ENCODE measurements at places on chromosomes 11 and 22.

DNA sequence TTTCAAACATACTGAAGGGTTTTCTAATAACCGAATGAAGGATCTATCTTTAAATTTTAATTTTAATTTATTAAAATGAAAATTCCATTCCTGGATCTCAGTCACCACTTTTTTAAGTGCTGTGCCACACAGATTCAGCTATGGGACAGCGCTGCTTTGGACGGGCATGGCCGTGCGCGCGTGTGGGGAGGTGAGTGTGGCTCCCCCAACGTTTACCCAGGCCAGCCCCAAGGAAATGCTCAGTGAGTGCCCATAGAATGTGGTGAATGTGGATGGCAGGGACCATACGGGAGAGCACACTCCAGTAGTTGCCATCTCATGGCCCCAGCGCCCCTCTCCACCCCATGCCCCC, 88.0 kb upstream of the KCNQ1OT1 start:
- no peak for DNase-seq

- no peak for DNase-seq
Measured at GRCh38 chr22:18905540-18906409, at the start of gene DGCR6. Gene DGCR6 (plus strand): TSS chr22:18906320. CDS start chr22:18906375, 55 bp downstream.

DNA sequence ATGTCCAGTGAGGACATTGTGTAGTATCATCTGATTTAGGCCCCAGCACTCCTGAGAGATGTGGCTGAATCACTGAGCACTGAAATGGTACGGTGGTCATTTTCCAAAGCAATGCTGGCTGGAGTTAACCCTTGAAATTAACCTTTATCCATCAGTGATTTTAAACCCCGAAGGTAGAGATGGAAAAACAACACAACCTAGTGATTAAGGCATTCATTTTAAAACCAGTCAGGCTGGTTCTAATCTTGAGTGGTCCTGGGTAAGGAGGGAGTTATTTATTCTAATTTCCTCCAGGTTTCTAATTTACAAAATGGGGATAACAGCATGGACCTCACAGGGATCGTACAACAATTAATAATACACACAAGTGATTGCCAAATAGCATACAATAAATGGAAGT, 6.6 kb upstream of the CSNK2A3 start:
- no peak for DNase-seq

DNA sequence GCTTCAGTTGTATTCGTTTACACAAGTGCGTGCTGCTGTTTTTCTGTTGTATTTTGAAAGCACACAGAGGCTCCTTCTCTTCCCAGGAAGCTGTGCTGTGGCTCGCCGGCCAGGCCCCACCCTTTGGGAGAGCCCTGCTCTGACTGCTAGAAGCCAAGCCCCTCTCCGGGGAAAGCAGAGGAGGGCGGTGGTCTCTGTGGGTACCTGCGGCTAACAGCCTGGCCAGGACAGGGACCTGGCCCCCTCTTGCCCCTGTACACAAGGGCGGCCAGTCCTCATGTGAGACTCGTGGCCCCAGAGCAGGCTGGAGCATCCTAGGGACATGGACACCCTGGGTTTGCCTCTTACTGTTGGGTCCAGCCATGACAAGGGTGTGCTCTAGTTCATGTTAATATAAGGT, 14.8 kb downstream of the MOB2 start:
- DNase-seq, result no peak

DNA sequence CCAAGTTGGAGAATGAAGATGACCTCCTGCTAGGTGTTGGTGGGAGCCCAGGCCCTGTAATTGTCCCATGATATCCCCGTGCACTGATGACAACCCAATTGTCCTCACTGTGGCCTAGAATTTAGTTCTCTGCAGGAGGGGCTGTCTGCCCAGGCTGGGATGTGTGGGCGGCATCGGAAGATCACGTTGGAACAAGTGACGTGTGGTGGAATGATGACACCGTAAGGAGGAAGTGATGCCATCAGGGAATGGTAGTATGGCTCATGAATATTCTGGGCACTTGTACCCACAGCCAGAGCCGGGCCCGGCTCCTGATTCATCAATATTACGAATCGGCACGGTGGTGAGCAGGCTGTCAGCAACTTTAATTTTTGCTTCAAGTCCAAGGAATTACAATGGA, 111.6 kb downstream of the MIAT start:
- DNase-seq, result no peak

GRCh38 chr11:36454551-36454940, 55.5 kb downstream of the TRAF6 start:
- DNase-seq, result no peak

- DNase-seq, result no peak
Measured at GRCh38 chr22:30705710-30706651, 11.3 kb downstream of the OSBP2 start.

- DNase-seq, result no peak
Measured at GRCh38 chr22:29258407-29259252, 9.2 kb downstream of the RHBDD3 start.
